CD8-positive, alpha-beta memory T cell (primary cell): ENCODE measurements at places on chromosomes 1 and 21.
A peak's percentile ranks its signal among the peaks of the same experiment; 100 is the strongest.

GRCh38 chr1:82330330-82330729, 529.6 kb downstream of the ADGRL2 start:
- no peak for DNase-seq

GRCh38 chr1:220786337-220787068, at the start of gene MTARC1:
MTARC1 (plus strand) TSS chr1:220786913; CDS start chr1:220786945, 32 bp downstream.
- DNase-seq: no peak

- no peak for DNase-seq
Observed at GRCh38 chr1:216207154-216207553, 216.1 kb downstream of the USH2A start.

- DNase-seq: no peak
Observed at GRCh38 chr1:100879422-100879821, 15.2 kb downstream of the EXTL2 start.

DNA sequence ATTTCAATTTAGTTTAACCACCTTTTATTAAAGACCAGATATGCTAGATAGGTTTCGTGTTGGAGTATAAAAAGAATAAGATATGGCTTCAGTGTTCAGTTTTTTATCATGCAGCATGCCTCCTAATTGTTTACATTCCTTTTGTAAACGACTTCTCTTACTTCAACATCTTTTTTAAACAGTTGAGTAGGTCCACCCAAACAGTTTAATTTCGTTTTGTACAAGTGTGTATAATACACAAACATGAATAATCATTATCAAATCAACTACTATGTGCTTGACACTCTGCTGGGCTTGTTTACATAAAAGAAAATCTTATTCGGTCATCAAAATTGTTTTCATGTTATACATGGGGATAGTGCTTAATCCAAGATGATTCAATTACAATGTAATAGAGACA, 906.3 kb upstream of the ADGRL4 start:
- no peak for DNase-seq

GRCh38 chr1:90719330-90720144, 2.4 kb upstream of the BARHL2 start:
- DNase-seq: no peak

DNA sequence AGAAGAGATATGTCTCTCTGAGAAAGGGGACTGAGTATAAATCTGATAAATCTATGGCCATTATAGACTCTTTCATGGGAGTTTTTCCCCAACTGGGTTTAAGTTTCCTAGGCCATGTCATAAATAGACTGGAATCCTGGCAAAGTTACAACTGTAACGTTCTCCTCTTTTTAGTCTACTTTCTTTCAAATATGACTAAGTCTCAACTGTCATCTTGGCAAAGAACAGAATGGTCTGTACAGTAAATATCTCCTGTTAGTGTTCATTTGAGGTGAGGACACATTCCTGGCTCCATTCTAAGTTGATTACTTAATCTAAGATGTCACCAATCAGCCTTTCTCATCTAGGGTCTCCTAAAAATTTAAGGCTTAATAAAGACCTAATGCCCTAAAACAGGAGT, 300.5 kb downstream of the BRINP2 start:
- no peak for DNase-seq

DNA sequence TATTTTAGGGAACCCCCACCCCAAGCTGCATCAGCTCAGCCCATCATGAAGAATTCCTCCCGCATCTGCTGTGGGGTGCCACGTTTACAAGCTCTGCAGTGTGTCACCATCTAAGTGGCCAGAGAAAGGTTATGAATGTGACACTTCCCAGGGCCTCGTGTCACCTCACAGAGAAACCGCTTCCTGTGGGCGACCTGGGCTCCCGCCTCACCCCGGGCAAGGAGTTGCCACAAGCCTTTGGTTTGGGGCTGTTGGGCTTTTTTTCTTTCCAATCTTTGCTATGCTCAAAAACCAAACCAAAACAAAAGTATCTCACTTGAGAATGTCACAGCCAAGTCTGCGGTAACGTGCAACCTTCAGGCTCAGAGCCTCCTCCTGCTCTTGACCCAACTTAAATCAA, 82.1 kb upstream of the ARHGEF16 start:
- DNase-seq: no peak

GRCh38 chr1:196278816-196279215, 329.4 kb downstream of the KCNT2 start:
- no peak for DNase-seq

DNA sequence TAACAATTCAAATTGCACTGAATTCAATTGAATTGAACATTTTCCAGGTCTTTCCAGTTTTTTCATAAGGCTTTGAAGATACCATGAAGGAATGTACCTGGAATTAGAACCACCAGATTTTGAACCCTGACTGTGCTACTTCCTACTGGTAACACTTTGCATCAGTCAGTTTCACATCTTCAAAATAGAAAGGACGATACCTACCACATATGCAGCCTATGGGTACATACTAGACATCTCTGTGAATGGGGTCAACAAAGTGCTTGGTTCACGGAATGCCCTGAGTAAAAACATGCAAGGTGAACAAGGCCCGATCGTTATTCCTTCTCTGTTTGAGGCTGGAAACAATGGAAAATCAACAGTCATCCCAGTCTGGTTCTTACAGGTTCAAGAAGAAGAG, 41.2 kb upstream of the WLS start:
- DNase-seq: no peak

- DNase-seq: no peak
Observed at GRCh38 chr1:30014031-30014430, 709.4 kb downstream of the MATN1 start.

GRCh38 chr1:49906365-49906764, 117.4 kb downstream of the AGBL4 start:
- no peak for DNase-seq

- no peak for DNase-seq
Observed at GRCh38 chr1:22208268-22208972, 65.5 kb upstream of the WNT4 start.

DNA sequence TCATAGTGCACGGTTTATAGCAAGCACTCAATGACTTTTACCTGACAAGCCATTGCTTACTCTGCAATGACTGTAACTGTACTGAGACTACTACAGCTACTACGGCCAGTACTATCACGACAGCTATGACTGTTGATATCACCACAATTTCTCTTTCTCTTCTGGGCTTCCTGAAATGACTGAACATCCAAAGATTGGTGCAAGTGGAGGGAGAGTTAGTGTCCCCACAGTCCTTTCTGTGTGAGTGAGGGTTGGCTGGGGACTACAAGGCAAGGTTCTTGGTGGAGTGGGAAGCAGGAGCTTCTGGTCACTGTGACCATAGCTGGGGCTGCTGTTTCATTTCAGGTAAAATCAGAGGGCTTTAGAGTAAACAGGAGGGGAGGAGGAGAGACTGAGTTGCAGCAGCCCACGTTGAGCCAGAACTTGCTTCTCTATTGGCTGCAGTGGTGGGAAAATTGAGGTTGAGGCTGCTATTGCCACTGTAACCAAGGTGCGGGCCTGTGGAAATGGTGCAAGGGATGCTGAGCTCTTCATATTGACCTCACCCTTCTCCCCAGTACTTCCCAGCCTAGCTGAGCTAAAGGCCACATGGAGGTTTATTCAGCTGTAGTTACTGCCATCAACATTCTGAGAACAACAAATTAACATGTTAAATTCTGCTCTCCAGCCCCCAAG, 14.1 kb upstream of the IL10 start:
- no peak for DNase-seq

DNA sequence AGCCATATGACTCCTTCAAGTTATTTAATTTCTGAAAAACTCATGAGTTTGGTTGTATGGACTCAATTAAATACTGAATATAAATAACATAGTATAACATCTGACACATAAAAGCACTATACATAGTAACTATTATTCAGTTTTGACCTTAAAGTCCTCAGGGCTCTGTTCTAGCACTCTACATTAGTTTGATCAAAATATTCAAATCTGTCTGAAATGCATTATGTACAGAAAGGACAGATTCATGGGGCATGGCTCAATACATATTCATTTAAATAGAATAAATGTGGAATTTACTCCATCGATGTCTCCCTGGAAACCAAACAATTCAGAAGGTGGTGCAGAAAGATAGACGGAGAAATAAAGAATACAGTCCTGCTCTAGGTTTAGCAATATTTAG, 49.1 kb downstream of the RBM11 start:
- DNase-seq: no peak

DNA sequence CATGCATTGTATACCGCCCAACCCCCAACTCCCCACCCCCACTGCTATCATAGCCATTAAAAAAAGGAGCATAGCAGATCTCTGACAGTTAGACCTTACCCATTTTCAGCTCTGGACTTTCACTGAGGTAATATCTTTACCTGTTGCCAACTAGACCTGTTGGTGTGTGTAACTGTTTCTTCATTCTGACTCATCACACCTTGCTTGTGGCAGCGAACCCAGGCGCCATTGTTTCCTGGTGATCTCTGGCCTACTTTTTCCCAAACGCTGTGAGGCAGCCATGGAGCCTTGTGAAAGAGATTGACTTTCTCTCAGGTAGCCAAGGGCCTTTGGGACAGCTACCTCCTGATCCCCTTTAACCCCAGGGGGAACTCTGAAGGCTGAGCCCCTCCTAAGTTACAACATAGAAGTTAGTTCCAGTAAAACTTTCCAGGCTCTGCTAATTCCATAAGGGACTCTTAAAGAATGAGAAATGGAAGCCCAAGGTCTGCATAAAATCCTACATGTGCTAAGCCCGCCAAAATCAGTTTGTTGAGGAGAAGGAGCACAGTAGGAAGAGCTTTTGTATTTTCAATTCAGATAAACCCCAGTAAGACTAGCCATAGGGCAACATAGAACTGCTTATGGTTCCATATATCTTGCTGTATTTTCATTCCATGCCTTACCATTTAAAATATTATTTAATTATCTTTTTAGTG, 196.1 kb upstream of the CAMK1G start:
- DNase-seq: no peak

DNA sequence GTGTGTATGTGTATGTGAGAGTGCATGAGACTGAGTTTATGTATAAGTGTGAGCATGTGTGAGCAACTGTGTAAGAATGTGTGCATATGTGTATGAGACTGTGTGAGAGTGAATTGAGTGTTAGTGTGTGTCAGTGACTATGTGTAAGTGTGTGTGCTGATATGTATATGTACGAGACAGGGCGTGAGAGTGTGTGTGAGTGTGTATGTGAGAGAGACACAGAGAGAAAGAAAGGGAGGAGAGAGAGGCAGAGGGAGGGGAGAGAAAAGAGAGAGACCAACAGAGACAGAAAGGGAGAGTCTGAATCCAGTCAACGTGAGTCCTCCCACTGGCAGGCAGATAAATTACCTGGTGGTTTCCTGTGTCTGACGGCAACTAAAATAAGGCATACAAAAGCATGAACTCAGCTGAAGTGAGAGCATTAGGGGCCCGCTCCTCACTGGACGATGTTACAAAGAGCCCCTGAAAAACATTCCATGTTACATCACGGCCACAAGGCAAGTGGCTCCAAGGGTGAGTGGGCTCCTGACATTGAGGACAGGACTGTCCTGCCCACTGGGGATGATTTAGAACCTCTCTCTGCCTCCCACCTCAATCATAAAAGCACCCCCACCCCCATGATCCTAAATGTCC, 66.6 kb upstream of the TIAM1 start:
- DNase-seq: peak; percentile 40

DNA sequence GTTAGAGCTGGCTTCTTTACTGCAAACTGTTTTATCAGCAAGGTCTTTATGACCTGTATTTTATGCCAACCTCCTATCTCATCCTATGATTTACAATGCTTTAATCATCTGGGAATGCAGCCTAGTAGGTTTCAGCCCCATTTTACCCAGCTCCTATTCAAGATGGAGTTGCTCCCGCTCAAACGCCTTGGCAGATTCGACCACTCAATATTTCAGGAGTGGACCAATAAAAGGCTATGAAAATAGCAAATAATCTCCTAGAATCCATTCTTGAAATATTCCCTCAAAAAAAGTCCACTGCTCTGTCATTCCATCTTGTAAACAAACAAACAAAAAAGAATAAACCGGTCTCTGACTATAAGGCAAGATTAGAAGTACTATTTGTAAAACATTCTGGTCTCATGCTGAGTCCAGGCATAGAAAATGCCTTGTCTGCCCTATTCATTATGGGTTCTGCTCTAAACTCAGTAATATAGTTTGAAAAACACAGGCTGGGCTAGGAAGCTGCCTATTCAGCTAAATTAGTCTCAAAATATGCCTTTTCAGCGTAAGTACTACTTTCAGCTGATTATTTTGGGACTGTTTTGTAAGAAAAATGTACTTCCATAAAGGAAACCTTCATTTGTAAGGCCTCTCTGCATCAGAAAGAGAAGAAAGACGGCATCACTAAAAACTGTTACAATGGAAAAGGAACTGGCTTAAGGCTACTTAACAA, 53.0 kb downstream of the TBX19 start:
- DNase-seq: no peak

DNA sequence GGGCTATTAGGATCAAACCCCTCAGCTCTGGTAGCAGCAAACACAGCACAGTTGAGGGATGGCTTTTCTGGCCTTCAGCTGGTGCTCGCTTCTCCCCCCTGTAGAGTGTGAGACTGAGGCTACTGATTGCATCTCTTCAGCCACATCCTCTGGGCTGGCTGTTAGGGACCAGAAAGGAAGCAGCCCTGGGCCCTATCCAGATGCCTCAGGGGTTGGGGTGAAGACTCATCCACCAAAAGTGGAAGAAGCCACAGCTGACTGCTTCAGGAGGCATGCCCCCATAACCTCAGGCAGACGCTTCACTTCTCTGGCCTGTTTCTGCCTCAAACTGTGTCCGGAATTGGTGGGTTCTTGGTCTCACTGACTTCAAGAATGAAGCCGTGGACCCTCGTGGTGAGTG, 6.2 kb upstream of the TMEM200B start:
- no peak for DNase-seq

DNA sequence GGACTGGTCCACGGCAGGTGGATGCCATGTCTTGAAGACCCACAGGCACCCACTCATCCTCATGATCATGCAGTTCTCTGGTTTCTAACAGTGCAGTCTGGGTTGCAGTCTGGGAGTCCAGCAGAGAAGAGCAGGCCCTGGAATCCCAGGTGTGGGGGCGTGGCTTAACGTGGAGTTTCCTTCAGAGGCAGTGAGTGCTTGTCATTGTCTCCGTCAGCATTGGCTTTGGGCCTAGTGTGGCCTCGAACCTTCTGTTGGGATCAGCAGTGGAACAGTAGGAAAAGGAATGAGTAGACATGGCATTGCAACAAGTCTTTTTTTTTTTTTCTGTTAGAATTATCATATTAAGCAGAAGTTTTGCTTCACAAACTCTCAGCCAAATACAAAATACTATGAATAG, 12.8 kb downstream of the LGALS8 start:
- DNase-seq: no peak

DNA sequence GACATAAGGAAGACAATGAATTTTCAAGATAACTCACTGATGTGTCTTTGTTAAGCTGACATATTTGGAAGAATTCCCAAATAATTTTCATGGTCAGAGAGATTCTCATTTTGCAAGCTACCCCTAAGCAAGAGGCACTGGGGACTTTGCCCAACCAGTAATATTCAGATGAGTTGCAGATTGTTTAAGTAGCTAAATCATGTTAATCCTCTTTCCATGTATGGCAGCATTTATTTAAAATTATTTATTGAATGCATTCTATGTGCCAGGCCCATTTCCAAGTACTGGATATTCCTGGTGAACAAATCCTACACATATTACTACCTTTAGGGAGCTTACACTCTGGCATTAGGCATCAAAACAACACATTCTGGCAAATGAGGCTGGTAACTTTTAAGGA, 56.5 kb upstream of the BACH1 start:
- DNase-seq: no peak

GRCh38 chr1:177164380-177165068, at the start of gene ASTN1:
ASTN1 (minus strand) TSS chr1:177164712; CDS start chr1:177164676, 36 bp downstream.
- DNase-seq: no peak

GRCh38 chr1:2353551-2354438, 37.6 kb downstream of the MORN1 start:
- no peak for DNase-seq
